Iris pigment epithelial cell (primary cell): ENCODE measurements at places on chromosomes 2 and 18.

GRCh38 chr2:12990523-12990922 is 273.8 kb downstream of the TRIB2 start:
- no peak for DNase-seq

GRCh38 chr2:33130544-33130943 is 183.8 kb downstream of the LTBP1 start:
- no peak for DNase-seq

DNA sequence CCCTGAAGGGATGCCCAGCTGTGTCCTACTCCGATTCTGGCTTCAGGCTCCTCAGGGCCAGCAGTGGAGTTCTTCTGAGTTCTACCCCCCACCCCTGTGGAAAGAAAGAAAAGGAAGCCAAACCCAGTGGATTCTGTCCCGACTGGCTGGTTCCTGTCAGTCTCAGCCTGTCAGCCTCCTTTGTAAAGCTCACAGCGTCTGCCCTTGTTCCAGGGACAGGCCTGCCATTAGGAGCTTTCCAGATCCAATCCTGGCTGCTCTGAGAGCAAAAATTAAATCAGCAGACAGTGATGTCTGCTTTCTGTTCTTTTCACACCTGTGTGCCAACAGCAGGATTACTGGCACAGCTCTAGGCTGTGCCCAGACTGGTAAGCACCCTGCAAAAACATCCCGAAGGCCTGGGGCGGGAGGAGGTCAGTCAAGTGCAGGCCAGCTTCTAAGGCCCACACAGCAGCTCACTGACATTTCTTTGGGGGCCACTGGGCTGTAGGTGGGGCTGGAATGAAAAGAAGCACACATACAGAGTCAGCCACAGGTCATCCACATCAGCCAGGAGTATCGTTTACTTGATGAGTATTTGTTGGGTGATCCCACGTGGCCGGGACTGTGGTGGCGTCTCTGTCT is 69.1 kb downstream of the EHD3 start:
- DNase-seq = no peak

DNA sequence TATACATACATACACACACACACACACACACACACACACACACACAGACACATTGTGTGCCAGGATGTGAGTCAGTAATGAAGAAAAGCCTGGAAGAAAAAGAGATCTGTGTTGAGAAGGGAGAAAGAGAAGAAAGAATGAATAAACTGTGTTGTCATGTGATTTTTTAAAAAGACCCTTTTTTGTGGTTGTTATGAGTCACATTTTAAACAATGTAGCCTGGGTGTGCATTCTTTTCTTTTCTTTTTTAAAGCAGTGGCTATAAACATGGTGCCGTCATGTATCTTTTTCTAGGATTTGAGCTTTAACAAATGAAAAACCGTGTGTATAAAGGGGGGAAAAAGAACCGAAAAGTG is 87.2 kb downstream of the NRP2 start:
- DNase-seq = peak; percentile 89

DNA sequence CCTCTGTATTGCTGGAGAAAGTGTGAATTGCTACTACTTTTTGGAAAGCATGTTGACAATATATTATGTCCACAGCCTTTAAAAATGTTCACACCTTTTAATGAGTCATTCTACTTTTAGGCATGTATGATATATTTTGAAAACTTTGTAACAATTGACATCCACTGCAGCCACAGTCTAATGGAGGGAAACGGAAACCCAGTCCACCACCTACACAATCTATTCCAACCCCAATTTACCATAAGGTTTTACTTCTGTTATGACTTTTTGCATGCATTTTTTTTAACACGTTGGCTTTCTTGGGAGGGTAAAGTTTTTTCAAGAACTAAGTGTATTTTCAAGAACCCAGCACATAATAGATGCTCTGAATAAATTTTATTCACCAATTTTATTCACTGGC is 38.5 kb upstream of the ATP8B1 start:
- DNase-seq = no peak

DNA sequence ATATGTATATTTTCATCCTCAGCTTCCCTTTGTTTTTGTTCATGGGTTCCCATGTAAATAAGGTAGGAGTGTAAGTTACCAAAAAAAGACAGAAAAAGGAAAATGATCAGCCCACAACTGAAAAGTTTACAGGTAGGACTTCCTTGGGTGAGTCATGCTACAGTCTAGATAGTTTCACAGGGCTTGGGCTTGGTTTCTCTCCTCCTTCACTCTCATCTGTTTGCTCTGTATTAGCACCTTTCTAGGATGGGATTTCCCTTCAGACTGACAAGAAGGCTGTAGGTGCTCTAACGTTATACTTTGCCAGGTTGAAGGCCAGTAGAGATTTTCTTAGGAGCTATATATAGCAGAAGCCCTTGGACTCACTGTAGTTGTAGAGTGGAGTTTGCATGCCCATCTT is 57.9 kb downstream of the FAM171B start:
- peak; percentile 13 for DNase-seq

DNA sequence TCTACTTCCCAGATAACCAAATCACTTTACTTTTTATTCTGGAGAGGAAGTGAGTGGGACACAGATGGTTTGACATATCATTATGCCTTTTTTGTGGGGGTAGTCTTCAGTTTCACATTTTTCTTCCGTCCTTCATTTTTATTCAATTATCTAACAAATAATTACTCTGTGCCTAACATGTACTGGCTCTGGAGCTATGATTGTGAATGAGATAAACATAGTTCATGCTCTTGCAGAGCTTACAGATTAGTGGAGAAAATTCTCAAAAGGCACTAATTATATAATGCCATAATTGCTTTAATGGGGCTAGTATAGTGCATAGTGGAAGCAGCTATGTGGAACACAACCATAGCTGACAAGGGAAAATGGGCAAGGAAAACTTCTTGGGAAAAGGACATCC is 303.6 kb upstream of the TFPI start:
- no peak for DNase-seq

DNA sequence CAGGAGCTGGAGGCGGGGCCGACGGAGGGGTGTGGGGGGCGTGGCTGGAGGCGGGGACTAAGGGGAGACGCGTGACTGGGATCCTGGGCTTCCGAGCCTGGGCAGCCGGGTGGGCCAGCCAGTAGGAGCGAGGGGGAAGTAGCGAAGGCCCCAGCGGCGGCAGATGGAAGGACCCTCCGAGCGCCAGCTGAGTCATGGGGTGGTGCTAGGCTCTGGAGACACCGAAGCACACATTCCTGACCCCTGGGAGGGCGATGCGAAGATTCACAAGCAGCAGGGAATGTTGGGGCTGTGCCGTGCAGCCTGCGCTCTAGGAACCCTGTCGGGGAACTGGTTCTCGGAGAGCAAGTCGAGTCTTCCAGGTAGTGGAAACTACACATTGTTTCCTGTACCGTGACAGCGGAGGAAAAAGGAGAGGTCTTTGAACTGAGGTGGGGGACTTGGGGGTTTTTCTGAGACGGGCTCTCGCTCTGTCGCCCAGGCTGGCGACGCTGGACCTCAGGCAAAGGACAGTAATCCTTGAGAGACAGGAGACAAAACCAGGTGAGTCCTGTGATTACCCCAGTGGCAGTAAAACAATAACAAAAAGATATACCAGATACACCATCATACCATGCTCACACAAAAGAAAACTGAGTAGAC is 650 bp upstream of the AFG3L2 start:
- DNase-seq = no peak

- DNase-seq = no peak
These were observed 97.3 kb upstream of the ST3GAL5 start for GRCh38 chr2:85986121-85986520.

GRCh38 chr2:1649103-1650084 is 94.9 kb downstream of the PXDN start:
- no peak for DNase-seq

GRCh38 chr18:33844232-33844631 is 266.2 kb downstream of the ASXL3 start:
- peak; percentile 4 for DNase-seq

GRCh38 chr2:109164739-109165221 is 35.8 kb downstream of the SH3RF3 start:
- peak; percentile 41 for DNase-seq

- DNase-seq = no peak
These were observed 564.4 kb upstream of the LINC00305 start for GRCh38 chr18:64713284-64713683.

DNA sequence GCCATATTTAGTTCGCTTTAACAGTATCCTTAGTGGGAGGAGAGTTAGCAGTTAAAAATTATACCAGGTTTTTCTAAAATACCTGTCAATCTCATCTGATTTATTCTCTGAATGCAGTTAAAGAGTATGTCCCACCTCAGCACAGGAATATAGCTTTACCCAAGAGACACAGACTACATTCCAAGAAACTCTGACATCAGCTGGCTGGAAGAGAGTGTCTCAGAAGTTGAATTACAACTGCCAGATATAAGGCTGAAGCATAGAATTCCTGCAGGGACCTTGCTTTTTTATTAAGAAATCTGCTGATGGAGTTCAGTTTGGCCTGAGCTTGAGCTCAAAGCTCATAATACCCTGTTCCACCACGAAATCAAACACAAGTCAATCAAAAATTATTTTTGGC is 25.4 kb upstream of the CNTNAP5 start:
- DNase-seq = no peak

DNA sequence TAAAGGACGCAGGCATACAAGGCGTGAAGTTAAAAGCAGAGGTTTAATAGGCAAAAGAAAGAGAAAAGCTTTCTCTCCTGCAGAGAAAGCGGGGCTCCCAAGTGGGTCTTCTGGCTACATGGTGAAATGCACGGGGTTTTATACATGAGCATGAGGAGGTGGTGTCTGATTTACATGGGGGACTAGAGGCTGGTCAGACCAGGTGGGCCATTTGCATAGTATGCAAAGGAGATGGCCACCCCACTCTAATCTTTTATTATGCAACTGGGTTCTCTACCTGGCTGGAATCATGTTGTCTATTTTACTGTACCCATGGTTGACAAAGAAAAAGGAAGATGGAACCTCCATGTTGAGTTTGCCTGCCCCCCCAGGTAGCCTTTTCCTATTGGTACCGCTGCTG is 356.2 kb downstream of the KCNJ3 start:
- no peak for DNase-seq

DNA sequence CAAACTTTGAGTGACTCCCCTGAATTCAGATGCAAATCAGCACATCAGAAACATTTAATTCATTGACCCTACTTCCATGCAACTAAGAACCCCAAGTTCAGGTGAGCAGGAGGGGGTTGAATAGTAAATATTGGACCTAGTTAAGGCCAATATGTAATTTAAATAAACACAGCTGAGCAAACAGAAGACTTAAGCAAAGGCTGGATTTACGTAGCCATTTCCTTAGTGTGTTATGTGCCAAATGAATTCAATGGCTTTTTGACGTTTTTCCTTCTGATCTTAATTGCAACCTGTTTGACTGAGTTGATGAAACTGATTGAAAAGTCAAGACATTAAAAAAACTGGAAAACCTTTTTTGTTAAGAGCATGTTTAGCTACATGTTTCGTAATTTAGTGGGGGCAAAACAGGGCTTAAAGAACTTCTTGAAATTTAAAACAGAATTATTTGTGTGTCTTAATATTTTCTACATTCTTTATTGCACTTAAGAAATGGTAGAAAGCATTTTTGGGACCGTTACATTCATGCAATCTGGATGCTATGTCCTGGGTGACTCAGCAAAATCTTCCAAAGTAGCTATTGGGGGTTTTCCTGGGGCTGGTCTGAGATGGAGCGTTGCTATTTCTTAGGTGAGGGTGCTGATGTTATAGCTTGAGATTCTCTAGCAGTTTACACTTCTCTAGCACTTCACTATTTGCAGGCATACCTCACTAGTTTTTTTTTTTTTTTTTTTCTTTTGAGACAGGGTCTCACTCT is 25.5 kb upstream of the KCNE4 start:
- DNase-seq = peak; percentile 66

- DNase-seq = no peak
These were observed 46.0 kb downstream of the PARD3B start for GRCh38 chr2:204591225-204591624.

DNA sequence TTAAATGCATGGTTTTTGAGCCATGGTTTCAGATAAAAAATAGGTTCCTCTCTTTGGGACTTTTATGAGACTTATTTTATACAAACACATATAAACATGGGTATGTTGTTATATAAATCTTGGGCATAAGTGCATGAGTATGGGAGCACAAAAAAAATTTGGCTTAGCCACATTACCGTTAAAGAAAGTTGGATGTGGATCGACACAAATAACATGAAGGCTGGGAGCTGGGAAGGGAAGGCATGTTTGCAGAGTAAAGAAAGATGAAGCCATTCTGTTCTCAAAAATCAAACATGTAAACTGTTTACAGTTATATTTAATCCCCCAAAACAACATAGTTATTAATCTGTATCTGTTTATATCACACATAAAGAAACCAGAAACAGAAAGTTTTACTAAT is 313.8 kb downstream of the NRXN1 start:
- DNase-seq = no peak

- DNase-seq = peak; percentile 12
These were observed 896 bp downstream of the CACNB4 start for GRCh38 chr2:152097801-152098495.

DNA sequence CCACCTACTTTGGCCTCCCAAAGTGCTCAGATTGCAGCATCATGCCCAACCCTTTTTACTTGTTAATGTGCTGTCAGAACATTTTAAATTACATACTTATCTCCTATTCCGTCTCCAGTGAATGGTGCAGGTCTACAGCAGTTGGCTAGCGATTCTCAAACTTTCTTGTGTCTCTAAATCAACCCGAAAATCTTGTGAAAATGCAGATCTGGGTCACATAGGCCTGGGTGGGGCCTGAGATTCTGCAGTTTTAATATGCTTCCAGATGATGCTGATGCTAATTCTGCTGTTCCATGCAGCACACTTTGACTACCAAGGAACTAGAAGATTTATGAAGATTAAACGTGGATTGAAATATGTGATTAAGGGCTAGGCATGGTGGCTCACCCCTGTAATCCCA is 14.8 kb upstream of the ACSL3 start:
- no peak for DNase-seq

DNA sequence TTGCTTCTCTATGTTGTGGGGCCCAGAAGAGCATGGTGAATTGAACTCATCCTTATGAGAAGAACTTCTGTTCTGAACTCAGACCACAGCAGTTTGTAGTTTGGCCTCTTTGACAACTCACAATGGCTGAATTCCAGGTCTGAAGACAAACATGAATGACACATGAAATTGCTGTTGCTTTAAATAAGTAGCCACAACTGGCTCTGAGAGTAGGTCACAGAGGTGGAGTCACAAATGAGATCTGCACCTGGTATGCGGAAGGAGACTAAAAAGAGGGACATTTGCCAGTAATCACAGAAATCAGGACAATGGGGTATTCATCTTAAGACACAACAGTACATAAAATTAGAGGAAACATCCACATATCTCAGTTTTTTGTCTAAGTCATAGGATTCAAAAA is 290.3 kb upstream of the MMADHC start:
- peak; percentile 28 for DNase-seq

GRCh38 chr2:88615822-88616221 is 11.4 kb downstream of the EIF2AK3 start:
- DNase-seq = no peak

DNA sequence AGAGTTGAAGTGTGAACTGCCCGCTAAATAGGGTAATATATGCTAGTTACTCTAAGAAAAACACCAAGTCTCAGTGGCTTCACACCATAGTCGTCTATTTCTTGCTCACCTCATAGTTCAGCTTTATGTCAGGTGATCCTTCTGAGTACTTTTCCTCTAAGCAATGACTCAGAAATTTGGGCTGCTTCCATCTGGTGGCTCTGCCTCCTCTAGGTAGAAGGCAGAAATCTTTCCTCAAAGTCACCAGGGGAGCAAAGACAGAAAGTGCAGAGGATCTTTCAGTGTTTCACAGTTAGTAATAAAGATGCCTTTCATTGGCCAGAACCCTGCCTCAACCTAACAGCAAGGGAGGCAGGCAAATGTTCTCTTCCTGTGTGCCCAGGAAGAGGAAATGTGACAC is 17.3 kb downstream of the CDH20 start:
- DNase-seq = peak; percentile 63
